RPMI7951 (cell line): ENCODE measurements at places on chromosomes 2 and 18. TPM values are rescaled to one million over a fixed set of nuclear protein-coding genes. Genes with fewer than 3 reads are reported as not detected.

The CCDC141 gene
- total RNA-seq: 0.88 and 1.8 TPM in 2 replicates

The AGXT gene
- 0.10 and 0.24 TPM in 2 replicates for total RNA-seq

The PRKAG3 gene
- total RNA-seq: not detected in 2 replicates

The KDM3A gene
- 20.1 and 23.4 TPM in 2 replicates for total RNA-seq

The CFAP221 gene
- not detected in 2 replicates for total RNA-seq

The ADAM23 gene
- total RNA-seq: not detected in 2 replicates

The COL6A3 gene
- total RNA-seq: 3.6 and 4.1 TPM in 2 replicates

GRCh38 chr18:23422751-23423418 lies 30.2 kb upstream of the RIOK3 start:
- DNase-seq: peak; percentile 76

- peak; percentile 73 for DNase-seq
Measured at GRCh38 chr18:57624988-57625387, 3.4 kb upstream of the NARS1 start.

- DNase-seq: no peak
Measured at GRCh38 chr2:45438872-45439665, 172.0 kb downstream of the SRBD1 start.

DNA sequence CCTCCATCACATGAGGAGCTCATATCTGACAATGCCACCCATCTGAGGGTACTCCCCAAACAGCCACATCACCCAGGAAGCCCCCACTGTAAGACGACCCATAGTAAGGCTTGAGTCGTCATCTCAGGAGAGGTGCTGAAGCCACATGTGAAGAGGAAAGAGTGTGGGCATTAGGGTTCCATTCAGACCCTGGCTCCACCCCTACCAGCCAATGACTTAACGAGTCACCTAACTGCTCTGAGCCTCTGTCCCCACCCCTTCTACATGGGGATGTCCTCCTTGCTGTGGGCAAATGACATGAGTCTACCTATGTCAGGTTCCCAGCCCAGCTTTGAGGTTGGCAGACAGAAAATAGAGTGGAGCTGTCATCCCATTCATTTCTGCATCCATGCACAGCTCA lies 46.3 kb downstream of the C1QL2 start:
- DNase-seq: no peak

GRCh38 chr2:172288603-172289002 lies 138.8 kb upstream of the ITGA6 start:
- peak; percentile 49 for DNase-seq

- no peak for DNase-seq
Measured at GRCh38 chr2:85303780-85304531, 23.8 kb downstream of the TGOLN2 start.

DNA sequence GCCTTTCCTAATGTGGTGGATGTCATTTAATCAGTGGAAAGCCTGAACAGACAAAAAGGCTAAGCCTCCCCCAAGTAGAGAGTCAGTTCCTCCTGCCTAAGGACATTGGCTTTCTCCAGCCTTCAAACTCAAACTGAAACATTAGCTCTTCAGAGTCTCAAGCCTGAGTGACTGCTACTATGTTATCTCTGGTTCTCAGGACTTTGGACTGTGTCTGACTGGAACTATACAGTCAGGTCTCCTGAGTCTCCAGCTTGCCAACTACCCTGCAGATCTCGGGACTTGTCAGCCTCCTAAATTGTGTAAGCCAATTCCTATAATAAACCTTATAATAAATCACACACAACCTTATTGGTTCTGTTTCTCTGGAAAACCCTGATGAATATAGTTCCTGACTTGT lies 12.6 kb downstream of the HYCC2 start:
- DNase-seq: no peak

GRCh38 chr2:1636791-1637415 lies 107.4 kb downstream of the PXDN start:
- no peak for DNase-seq

GRCh38 chr18:13611601-13612195 lies 114.7 kb downstream of the FAM210A start:
- DNase-seq: peak; percentile 59

DNA sequence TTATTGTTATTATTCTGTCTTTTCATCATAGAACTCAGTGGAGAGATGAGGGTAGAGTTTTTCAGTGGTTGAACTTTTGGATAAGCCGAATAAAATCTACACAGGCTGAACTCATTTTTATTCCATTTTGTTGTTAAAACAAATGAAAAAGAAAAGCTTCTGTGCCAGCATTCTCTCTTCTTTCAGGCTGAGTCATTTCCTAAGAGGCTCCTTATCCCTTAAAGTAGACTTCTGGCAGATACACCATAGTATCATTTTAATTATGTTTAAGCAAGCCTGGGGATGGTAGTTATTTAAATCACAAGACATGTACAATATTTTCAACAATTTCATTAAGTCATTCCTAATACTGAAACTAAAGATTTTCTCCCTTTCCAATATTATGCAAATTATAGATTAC lies 1364.0 kb upstream of the NRXN1 start:
- DNase-seq: no peak

DNA sequence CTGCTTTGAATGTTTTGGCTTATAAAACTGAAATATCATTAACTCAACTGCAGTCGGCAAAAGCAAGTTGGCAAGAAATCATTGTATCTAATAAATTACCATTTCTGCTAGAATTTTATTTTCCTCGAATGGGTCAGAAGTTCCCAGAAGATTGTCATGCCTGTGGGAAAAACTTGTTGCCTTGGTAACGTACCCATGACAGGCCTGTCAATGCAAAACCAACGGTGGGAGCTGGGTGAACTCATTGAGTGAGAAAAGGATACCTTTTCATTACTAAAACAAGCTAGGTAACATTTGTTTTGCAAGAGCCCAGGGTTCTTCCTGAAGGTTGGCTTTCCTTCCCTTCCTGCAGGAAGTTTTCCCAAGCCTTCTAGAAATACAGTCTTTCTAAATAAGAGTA lies 9.5 kb downstream of the PLB1 start:
- no peak for DNase-seq
